ENCODE measurements at places on chromosomes 7 and 10. TPM values are rescaled to one million over a fixed set of nuclear protein-coding genes. Genes with fewer than 3 reads are reported as not detected.

TRIM50 gene
- total RNA-seq: not detected

WNT8B gene
- not detected for total RNA-seq

ADIRF gene
- 23.8 TPM for total RNA-seq

PNLIPRP1 gene
- not detected for total RNA-seq

ADCYAP1R1 gene
- not detected for total RNA-seq

SPDYE8 gene
- not detected for total RNA-seq

ITPRIP gene
- total RNA-seq: 16.6 TPM

SFTPA1 gene
- total RNA-seq: not detected

TMEM60 gene
- 20.1 TPM for total RNA-seq

MEPCE gene
- total RNA-seq: 23.7 TPM

CRTAC1 gene
- total RNA-seq: not detected

KLF14 gene
- total RNA-seq: not detected

EGFR gene
- total RNA-seq: 121 TPM

PRF1 gene
- not detected for total RNA-seq

GIMAP7 gene
- total RNA-seq: not detected

ASZ1 gene
- not detected for total RNA-seq

GIMAP4 gene
- total RNA-seq: not detected

NANOS1 gene
- total RNA-seq: 2.6 TPM

TNS3 gene
- 5.7 TPM for total RNA-seq

OR2A42 gene
- total RNA-seq: not detected

TUBB8 gene
- not detected for total RNA-seq

GRID2IP gene
- 0.16 TPM for total RNA-seq

NOD1 gene
- 5.5 TPM for total RNA-seq

PPP1R9A gene
- not detected for total RNA-seq

CNPY1 gene
- total RNA-seq: not detected

MKI67 gene
- 18.2 TPM for total RNA-seq
